DMS 273 treated with DMSO at 0.1 percent for 48 hours (cell line): ENCODE measurements at places on chromosomes 16 and 17.

DNA sequence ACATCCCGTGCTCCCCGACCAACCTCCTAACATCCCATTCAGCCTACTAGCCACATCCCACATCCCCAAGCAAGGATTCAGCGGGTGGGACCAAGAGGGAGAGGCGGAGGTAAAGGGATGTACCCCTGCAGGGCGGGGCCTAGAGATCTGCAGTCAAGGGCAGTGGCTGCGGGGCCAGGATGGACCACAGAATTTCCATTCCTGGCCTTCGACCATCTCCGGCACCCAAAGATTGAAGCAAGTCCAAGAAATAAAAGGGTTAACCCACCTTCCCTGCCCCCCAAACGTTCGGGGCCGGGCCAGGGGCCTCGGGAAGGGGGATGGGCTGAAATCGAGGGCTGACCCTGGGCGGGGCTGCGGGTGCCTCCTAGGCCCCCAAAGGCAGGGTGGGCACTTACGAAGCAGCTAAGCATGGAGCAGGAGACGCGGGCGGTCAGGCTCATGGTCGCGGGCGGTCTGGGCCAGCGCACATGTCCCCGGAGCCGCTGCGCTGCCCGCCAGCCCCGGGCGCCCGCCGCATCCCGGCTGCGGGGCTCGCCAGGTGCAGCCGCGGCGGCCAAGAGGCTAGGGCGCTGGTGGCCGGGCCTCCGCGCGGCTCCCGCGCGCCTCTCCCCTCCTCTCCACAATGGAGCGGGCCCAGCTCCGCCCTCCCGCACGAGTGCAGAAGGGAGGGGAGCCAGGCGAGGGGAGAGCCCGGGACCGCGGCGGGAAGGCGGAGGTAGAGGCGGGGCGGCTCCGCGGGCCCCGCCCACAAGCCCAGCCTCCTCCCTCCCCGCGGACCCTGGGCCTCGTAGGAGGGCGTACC lies at the start of gene MTMR4:
TSS of gene MTMR4 (minus strand) at position 674 of the 805 bp plus-strand sequence. CDS start at position 443, 231 bp downstream.
- peak; percentile 28 for DNase-seq

DNA sequence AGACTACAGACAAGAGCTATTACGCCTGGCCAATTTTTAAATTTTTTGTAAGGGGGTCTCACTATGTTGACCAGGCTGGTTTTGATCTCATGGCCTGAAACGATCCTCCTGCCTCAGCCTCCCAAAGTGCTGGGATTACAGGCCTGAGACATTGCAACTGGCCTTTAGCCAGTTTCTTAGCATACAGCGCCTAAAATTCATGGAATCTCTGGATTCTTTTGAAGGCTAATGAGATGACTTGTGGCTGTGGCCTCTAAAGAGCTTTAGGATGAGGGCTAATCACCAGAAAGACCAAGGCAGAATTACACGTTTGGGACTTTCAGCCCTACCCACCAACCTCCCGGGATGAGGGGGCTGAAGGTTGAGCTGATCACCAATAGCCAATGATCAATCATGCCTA lies 34.6 kb downstream of the AKAP10 start:
- DNase-seq, result no peak

- no peak for DNase-seq
Measured at GRCh38 chr16:27471661-27472060, 69.7 kb downstream of the IL21R start.

- DNase-seq, result no peak
Measured at GRCh38 chr17:2122641-2123302, 67.9 kb downstream of the HIC1 start.

DNA sequence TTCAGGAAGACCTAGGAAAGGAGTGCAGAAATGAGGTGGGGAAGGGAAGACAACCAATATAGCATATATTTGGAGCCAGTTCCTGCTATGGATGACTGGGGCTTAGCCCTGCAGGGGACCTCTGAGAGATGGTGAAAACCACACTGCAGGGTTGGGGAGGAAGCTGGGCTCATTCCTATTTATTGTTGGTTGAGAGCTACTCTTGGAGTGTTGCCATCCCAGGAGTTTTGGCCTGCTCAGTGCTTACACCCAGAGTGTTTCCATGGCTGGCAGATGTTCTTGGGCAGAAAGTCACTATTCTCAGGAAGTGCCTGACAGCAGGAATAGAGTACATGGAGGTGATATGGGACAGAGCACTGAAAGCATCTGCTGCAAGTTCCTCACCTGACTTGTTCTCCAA lies 145.8 kb downstream of the SPACA3 start:
- DNase-seq, result peak; percentile 52

GRCh38 chr16:1196494-1196893 lies 28.6 kb downstream of the TPSG1 start:
- DNase-seq, result no peak

DNA sequence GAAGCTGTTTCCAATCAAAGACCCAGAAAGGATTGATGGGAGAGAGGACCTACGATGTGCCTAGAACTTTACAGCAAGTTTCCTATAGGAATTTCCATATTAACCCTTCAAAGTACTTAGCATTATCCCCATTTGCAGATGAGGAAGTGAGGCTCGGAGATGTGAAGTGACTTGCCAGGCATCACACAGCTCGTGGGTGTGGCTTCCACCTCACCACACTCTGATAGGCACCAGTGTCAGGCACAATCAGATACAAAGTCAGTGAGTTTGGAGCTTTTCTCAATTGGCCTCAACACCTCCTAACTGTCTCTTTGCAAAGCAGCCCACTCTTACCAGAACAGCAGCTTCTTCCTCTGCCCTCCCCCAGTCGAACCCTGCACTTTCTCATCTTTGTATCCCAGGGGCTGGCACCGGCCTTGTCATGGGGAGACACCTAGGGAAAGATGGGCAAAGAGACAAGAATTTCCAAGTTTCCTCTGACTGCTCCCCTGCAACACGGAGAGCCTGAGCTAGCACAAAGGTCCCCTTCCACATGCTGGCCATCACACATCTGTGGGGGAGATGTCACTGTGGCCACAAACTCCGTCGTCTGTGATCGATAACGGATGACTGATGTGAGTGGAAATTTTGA lies 37.4 kb upstream of the CCL1 start:
- no peak for DNase-seq

GRCh38 chr17:78075545-78075944 lies 53.0 kb downstream of the TMC6 start:
- DNase-seq, result no peak

DNA sequence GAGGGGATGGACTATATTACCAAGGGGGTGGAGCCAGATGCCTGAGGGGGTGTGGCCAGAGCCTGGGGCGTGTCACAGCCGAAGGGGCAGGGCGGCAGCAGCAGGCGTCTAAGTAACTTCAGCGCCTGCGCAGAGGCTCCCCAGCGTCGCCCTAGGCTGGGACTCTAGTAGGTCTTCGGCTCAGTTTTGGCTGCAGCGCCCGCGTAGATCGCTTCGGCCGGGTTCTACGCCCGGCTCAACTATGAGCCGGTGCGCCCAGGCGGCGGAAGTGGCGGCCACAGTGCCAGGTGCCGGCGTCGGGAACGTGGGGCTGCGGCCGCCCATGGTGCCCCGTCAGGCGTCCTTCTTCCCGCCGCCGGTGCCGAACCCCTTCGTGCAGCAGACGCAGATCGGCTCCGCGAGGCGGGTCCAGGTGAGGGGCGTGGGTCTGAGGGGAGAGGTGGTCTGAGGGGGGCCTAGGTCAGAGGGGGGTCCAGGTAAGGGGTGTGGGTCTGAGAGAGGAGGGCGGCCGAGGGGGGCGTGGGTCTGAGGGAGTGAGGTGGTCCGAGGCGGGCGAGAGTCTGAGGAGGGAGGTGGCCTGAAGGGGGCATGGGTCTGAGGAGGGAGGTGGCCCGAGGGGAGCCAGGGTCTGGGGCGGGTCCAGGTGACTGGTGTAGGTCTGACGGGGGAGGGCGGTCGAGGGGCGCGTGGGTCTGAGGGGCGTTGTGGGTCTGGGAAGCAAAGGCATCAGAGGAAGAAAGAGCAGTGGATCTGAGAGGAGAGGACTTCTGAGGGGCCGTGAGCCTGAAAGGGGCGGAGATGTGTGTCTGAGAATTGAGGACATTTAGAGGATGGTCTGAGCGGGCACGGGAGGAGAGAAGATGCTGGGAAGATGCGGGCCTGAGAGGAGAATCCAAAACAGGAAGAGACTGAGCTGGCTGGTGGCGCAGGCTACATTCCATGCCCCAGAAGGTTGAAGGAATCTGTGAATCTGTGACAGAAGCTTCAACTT lies at the start of gene LPCAT2:
TSS of gene LPCAT2 (plus strand) at position 132 of the 991 bp plus-strand sequence. CDS start at position 242, 110 bp downstream.
- peak; percentile 61 for DNase-seq
